ENCODE measurements at places on chromosomes 11 and 22. TPM values are rescaled to one million over a fixed set of nuclear protein-coding genes. Genes with fewer than 3 reads are reported as not detected.

The DSCAML1 gene
- total RNA-seq: not detected

The FAM83F gene
- total RNA-seq: not detected

The BATF2 gene
- total RNA-seq: 0.81 TPM

The MEI1 gene
- total RNA-seq: 0.76 TPM

The STT3A gene
- total RNA-seq: 236 TPM

The C11orf91 gene
- total RNA-seq: 1.4 TPM

The CHEK2 gene
- 24.6 TPM for total RNA-seq

The SLCO2B1 gene
- not detected for total RNA-seq

The MLC1 gene
- not detected for total RNA-seq

The ASRGL1 gene
- total RNA-seq: 30.5 TPM

The CRYBB2 gene
- total RNA-seq: 1.4 TPM

The PDGFB gene
- 273 TPM for total RNA-seq

The CYTH4 gene
- total RNA-seq: not detected

The UBQLN3 gene
- not detected for total RNA-seq

The NUDT22 gene
- total RNA-seq: 37.1 TPM

The TUB gene
- 3.9 TPM for total RNA-seq

The SUN2 gene
- total RNA-seq: 133 TPM

The SLC1A2 gene
- not detected for total RNA-seq

The TP53AIP1 gene
- not detected for total RNA-seq

The F2 gene
- not detected for total RNA-seq

The PYGM gene
- 0.39 TPM for total RNA-seq

The TRIM49 gene
- total RNA-seq: not detected

The ARHGEF17 gene
- total RNA-seq: 80.6 TPM

The BCO2 gene
- 1.9 TPM for total RNA-seq

The C11orf16 gene
- total RNA-seq: not detected

The TUBA8 gene
- total RNA-seq: 4.0 TPM

The NR1H3 gene
- total RNA-seq: 9.8 TPM

The TMPRSS4 gene
- total RNA-seq: not detected

The TRIM6 gene
- total RNA-seq: 5.6 TPM

The PGA4 gene
- total RNA-seq: not detected

The PGGHG gene
- total RNA-seq: 42.4 TPM

The SLC25A18 gene
- total RNA-seq: not detected

The OLFML1 gene
- total RNA-seq: not detected

All from endothelial cell of umbilical vein (primary cell).